ENCODE measurements at places on chromosomes 6 and 20. TPM values are rescaled to one million over a fixed set of nuclear protein-coding genes. Genes with fewer than 3 reads are reported as not detected.

Gene SPATA25
- total RNA-seq = 2.1 TPM

Gene LY6G6C
- total RNA-seq = not detected

Gene OPRL1
- total RNA-seq = 0.63 TPM

Gene SLC17A1
- not detected for total RNA-seq

Gene FILIP1
- 5.5 TPM for total RNA-seq

Gene B4GALT5
- 33.0 TPM for total RNA-seq

Gene VNN1
- 0.33 TPM for total RNA-seq

Gene ENPP5
- 5.3 TPM for total RNA-seq

Gene JAG1
- 39.2 TPM for total RNA-seq

Gene MATN4
- total RNA-seq = not detected

Gene BMP7
- not detected for total RNA-seq

Gene HM13
- 47.6 TPM for total RNA-seq

All from fibroblast of the aortic adventitia (primary cell).